ENCODE measurements at places on chromosomes 3 and 15.

GRCh38 chr3:10653866-10654611 lies 148.7 kb upstream of the ATP2B2 start:
- DNase-seq = no peak

DNA sequence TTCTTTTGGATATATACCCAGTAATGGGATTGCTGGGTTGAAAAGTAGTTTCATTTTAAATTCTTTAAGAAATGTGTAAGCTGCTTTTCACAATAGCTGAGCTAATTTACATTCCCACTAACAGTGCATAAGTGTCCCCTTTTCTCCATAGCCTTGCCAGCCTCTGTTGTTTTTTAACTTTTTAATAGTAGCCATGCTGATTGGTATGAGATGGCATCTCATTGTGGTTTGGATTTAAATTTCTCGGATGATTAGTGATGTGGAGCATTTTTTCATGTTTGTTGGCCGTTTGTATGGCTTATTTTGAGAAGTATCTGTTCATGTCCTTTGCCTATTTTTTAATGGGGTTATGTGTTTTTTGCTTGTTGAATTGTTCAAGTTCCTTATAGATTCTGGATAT lies 444.3 kb upstream of the ATP11B start:
- no peak for DNase-seq

DNA sequence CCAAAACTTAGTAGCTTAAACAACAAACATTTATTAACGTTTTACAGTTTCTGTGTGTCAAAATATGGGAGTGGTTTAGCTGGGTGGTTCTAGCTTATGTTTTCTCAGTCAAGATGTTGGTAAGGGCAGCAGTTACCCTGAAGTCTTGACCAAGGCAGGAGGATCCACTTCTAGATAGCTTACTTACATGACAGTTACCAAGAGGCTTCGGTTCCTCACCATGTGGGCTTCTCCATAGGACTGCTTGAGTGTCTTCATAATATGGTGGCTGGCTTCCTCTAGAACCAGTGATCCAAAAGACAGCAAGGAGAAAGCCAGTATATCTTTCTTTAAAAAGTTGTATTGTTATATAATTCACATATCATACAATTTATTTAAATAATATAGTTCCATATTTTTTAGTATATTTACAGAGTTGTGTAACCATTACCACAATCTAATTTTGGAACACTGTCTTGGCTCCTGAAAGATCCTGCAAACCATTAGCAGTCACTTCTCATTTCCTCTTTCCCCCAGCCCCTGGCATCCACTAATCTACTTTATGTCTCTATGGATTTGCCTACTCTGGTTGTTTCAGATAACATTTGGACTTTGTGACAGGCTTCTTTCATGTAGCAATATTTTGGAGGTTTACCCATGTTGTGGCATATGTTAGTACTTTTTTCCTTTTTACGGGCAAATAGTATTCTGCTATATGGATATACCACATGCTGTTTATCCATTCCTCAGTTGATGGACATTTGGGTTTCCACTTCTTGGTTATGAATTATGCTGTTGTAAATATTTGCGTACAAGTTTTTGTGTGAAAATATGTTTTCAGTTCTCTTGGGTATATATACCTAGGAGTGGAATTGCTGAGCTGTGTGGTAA lies 33.3 kb downstream of the MAPK6 start:
- DNase-seq = no peak

- no peak for DNase-seq
Measured at GRCh38 chr15:83769411-83769999, 115.6 kb downstream of the ADAMTSL3 start.

DNA sequence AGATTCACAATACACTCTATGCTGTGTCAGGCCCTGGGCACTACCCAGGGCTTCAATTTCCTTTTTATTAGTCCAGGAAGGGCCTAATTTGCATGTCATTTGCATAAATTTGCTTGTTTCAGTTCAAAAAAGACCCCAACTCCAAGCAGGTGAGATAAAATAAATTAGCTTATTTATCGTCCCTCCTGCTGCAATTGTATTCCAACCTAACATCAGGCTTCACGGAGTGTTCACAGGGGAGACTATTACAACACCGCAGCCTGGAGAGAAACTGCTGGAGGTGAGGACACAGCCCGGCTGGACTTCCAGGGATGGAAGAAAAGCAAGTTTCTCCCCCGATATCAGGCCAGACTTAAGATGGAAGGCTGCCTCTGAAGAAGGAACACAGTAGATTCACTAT lies 62.8 kb downstream of the MEGF11 start:
- no peak for DNase-seq

DNA sequence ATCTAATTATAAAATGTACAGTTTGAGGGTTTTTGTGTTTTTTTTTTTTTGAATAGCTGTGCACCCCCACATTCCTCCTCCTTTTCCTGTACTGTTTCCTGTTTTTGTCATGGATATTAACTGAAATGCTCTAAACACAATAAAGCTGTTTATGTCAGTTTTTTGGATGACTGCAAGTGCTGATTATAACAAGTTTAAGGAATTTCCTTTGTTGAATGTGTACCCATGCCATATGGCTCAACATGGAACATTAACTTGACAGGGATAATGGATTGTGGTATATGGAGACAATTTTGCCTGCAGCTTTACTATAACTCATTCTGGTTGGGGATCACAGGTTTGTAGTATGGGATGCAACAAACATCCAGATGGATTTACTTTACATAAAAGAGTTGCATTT lies 216.4 kb downstream of the TCF12 start:
- no peak for DNase-seq

DNA sequence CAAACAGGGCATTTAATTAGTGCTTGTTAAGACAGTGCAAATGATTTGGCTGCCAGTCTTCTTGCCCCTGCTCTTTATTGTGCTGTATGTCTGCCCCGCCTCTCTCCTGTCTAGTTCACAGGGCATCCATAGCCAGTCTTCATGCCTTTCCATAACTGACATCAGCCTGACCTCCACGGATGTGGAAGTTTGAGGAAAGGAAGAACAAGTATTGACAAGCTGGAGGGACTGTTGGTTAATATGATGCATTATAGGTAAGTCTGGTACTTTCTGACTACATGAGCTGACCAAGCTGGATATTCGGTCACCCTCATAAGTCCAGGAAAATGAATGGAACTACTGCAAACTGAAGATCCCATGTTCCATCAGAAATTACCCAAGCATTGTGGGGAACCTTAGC lies 325.9 kb downstream of the TIGIT start:
- DNase-seq = no peak

DNA sequence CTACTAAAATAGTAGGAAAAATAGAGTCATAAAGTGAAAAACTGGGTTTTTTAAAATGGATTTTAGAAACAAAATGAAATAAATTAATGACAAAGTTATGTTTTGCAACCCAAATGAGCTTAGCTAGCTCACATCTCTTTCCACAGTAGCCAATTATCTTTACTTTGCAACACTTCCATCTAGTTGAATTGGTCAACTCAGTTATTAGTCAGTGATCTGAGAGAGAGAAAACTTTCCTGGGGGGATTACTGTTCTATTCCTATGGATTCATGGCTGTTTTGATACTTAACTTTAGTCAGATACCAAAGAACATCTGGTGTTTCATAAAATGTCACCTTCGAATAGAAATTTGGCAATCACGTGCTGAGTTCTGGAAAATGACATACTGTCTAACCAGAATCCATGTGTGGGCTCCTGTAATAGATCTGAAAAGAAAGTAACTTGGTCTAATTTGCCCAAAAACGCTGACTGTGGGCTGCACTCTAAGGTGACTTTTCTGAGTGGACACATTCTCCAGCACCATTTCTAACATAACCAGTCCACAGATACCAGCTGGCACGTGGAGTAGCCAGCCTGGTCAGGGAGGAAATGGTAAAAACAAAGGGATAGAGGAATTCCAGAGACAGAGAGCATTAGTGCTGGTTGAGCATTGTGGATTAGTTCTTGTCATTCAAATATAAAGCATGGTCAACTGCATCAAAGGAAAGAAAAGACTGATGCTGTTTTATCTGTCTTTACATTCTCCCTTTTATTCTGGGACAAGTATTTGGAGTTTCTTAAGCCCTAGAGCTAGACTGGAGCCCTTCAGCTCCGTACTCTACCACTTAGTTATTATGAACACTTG lies 45.2 kb upstream of the CCDC80 start:
- DNase-seq = no peak

- no peak for DNase-seq
Measured at GRCh38 chr15:77815015-77815414, 182.3 kb upstream of the LINGO1 start.

GRCh38 chr15:71572452-71573053 lies 237.8 kb upstream of the NR2E3 start:
- no peak for DNase-seq

- DNase-seq = no peak
Measured at GRCh38 chr3:155664925-155665695, 79.8 kb downstream of the PLCH1 start.

DNA sequence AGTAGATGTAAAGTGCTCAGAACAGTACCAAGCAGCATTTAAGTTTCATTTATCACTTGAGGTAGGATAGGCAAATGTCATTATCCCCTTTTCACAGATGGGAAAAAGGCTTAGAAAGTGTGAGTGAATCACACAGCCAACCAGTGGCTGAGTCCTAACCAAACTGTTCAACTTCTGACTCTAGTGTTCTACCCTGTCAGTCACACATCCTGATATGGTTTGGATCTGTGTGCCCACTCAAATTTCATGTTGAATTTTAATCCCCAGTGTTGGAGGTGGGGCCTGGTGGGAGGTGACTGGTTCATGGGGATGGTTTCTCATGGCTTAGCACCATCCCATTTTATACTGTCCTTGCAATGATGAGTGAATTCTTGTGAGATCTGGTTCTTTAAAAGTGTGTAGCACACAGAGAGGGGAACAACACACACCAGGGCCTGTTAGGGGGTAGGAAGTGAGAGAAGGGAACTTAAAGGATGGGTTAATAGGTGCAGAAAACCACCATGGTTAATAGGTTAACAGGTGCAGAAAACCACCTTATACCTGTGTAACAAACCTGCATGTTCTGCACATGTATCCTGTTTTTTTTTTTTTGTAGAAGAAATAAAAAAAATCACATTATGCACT lies 304.7 kb downstream of the SUCLG2 start:
- DNase-seq = no peak

- no peak for DNase-seq
Measured at GRCh38 chr3:188940573-188940932, 231.2 kb upstream of the TPRG1 start.

DNA sequence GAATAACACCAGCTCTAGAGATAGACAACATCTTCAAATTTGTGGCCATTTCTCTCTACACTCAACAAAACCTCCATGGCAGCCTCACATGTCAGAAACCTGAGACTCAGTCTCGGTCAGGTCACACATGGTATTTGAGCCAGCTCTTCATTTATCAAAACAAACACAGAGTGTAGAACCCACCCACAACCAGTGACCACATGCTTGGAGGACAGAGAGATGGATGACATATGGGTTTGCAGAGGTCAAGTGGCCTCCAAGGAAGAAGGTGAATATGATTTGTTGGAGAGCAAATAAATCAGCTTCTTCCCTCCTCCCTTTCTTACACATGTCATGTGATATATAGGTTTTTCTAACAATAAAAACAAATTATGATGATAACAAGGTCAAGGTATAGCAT lies 278.1 kb upstream of the LRTM1 start:
- DNase-seq = no peak

GRCh38 chr3:132135628-132136333 lies 101.0 kb upstream of the CPNE4 start:
- DNase-seq = no peak

DNA sequence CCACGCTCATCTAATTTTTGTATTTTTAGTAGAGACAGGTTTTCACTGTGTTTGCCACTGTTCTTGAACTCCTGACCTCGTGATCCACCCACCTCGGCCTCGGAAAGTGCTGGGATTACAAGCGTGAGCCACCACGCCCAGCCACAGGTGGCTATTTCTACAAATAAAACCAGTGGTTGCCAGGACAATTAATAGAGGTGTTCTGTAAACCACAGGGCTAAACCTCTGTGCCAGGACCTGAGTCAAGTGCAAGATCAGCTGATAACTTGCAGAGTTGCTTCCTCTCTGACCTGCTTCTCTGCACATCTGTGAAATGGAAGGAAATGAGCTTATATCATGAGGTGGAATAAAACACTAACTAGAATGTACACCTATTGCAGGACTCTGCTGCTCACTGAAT lies 72.8 kb downstream of the CD200R1L start:
- DNase-seq = peak; percentile 55

- no peak for DNase-seq
Measured at GRCh38 chr3:176655404-176656094, 541.7 kb downstream of the TBL1XR1 start.

GRCh38 chr3:33064929-33065328 lies 32.0 kb downstream of the GLB1 start:
- peak; percentile 33 for DNase-seq

DNA sequence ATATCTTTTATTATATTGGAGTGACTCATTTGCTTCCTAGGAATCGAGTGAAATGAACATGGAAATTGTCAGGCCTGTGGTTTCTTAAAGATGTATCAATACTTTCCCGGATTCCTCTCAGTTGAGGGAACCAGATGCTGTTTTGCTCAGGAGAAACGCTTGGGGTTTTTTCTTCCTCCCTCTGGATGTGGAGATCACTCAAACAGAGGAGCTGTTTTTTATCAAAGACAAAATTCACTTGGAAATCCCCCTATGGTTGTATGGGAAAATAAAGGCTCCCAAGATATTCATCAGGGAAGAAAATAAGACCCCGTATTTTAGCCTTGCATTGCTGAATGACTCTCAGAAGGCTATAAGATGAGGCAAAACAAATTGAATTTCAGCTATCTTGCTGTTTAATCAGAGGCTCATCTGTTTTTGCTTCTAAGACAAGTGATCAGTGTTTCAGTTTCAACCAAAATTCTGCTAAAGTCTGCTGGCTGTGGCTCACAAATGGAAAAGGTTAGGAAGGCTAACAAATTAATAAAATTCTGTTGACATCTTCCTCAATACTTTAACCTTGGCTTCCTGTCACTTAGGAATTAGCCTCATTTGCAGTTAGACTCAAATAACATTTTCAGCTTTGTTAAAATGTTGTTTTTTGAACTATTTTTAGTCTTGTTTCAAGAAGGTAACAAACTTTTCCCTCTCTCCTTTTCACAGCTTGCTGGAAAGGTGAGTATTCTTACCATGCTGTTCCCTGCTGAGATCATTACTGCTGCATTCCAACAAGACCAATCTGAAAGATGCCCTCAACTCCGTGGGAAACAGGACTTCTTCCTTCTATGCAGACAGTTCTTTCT lies 83.6 kb downstream of the COL6A5 start:
- no peak for DNase-seq
